ENCODE measurements at places on chromosomes 13 and 19. TPM values are rescaled to one million over a fixed set of nuclear protein-coding genes. Genes with fewer than 3 reads are reported as not detected.

- DNase-seq = peak; percentile 94
These were observed at the start of gene ERF for GRCh38 chr19:42254850-42255765. TSS of gene ERF (minus strand) at chr19:42255128. CDS start at chr19:42254999, 129 bp downstream.

ARL11 gene
- total RNA-seq = 1.4 TPM

DNA sequence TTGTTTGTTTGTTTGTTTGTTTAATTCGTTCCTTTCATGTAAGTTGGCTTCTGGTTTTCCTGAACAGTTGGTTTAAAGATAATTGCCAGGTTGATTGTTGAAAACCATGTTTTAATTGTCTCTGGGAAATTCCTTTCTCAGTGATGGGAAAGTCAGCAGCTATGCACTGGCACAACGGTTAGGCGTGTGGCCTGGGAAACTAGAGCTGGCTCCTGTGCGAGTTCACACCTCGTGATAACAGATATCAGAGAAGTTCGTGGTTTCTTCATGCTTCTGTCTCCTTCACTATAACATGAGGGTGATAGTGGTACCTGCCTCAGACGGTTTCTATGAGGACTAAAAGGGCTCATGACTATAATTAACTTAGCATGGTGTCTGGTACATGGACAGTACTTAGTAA, 153.5 kb downstream of the STK24 start:
- no peak for DNase-seq

- no peak for DNase-seq
These were observed 234.1 kb downstream of the FOXO1 start for GRCh38 chr13:40432018-40432978.

- no peak for DNase-seq
These were observed 34.7 kb upstream of the F7 start for GRCh38 chr13:113070855-113071254.

- DNase-seq = no peak
These were observed at the start of gene CFAP97D2 for GRCh38 chr13:114179087-114179658. TSS of gene CFAP97D2 (plus strand) at chr13:114179257. CDS start at chr13:114179331, 74 bp downstream.

GRCh38 chr13:40102360-40102727, 446.9 kb downstream of the COG6 start:
- no peak for DNase-seq

DNA sequence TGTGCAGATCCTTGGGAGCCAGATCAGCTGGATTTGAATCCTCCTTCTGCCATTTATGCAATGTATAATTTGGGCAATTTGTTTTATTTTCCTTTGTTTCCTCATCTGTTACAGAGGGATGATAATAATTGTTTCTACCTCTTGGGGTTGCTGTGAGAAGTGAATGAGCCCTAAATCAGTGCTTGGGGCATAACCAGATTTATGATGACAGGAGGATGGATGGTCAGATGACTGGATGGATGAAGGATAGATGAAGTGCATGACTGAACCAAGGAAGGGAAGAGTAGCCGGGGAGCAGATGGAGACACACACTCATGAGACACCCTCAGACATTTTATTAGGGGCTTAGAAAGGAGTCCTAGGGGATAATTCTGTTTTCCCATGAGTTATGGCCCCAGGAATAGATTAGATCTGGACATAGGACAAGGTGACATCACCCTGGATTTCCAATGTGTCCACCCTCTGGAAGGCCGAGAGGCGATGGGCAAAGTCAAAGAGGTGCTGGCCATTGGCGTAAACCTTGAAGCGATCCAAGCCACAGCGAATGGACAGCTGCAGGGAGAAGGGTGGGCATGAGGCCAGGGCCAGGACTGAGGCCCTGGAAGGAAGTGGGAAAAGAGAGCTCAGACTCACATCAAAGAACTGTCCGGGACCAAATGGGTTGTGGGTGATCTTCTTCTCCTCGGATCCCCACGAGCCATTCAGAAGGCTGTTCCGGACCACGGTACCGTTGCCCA, 11.2 kb downstream of the LGALS4 start:
- DNase-seq = no peak

CGB5 gene
- not detected for total RNA-seq

JAK3 gene
- 11.0 TPM for total RNA-seq

SIGLEC8 gene
- 4.2 TPM for total RNA-seq

GRCh38 chr13:75356421-75356820, 125.5 kb downstream of the TBC1D4 start:
- no peak for DNase-seq

GRCh38 chr13:93480553-93481106, 254.0 kb downstream of the GPC6 start:
- no peak for DNase-seq

PEAK3 gene
- total RNA-seq = 2.4 TPM

DNA sequence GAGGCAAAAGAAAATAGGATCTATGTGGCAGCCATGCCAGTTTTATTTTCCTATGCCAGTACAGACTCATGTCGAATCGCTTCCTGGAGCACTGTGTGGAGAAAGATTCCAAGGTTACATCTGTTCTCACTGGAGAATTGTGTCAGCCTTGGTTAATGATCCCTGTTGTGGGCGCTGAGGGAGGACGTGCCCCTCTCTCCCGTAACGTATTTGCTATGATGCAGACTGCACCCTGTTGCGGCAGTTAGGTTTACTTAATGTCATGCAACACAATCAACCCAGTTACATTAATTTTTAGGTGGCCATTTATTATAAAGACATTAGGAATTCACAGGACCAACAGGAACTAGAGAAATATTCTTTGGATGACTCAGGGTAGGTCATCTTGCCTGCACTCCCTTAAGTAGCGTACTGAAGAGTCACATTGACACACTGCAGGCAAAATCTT, 892.9 kb downstream of the EFNB2 start:
- DNase-seq = no peak

DNA sequence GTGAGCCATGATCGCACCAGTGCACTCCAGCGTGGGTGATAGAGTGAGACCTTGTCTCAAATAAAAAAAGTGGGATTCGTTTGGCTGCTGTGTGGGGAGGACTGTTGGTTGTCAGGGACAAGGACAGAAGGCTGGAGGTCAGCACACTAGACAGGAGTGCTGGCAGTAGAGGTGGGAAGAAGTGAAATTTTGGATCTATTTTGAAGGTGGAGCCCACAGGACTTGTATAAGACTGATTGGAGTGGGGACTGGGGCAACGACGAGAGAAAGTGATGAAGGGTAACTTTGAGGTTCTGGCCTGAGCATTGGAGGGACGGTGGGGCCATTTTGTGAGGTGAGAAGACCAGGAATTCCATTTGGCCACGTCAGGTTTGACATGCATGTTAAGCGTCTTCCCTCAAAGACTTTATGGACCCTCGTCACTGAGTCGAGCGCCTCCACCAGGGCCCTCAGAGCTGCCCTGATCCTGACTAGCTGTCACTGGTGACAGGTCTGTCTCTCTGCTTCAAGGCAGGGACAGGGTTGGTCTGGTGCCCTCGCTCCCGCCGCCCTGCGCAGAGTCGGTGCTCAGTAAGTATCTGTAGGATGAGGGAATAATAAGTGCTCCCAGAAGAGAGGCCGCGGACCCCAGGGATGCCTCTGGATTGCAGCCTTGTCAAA, 673 bp downstream of the CTU1 start:
- no peak for DNase-seq

- DNase-seq = no peak
These were observed 3.6 kb upstream of the LIN7B start for GRCh38 chr19:49110567-49110966.

DNA sequence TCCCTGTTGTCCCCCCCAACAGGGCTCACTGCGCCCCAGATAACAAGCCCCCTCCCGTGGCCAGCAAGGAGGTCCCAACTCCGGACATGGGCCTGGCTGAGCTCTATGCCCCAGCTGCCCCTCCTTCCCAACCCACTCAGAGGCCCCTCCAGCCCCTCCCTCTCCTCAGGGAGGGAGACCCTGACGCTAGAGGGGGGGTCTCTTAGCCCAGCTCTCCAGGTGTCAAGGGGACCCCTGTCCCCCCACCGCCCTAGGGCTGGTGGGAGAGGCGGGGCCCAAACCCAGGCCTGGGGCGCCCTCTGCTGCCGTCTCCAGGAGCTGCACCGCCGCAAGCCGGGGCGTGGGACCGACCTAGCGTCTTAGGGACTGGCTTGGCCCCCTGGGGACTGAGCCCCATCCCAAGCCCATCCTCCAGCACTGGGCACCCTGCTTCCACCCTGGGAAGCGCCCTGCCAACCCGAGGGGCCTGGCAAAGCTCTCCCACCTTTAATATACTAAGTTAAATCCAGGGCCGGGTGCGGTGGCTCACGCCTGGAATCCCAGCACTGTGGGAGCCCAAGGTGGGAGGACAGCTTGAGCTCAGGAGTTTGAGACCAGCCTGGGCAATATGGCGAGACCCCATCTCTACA, 1.4 kb downstream of the GRIN3B start:
- peak; percentile 70 for DNase-seq

NLRP11 gene
- not detected for total RNA-seq

CFAP97D2 gene
- 0.67 TPM for total RNA-seq

SHISA2 gene
- total RNA-seq = 7.3 TPM

- no peak for DNase-seq
These were observed 10.5 kb downstream of the NACC1 start for GRCh38 chr19:13128583-13128982.

DNA sequence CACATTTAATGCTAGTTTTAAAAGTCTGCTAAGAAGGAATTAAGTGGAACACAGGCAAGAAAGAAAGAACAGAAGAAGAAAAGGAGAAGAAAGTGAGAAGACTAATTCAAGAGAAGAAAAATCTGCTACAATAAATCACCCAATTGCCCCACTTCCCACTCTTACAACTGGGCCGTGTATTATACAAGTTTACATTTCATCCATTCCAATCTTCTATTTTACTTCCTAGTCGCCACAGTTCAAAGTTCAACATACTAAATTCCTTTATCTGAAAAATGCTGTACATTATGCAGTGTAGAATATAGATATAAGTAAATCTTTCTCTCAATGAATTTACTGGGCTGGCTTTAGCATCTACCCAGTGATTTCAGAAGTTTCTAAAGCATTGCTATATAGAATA, 328.2 kb downstream of the DIAPH3 start:
- DNase-seq = no peak

DHRS12 gene
- total RNA-seq = 16.4 TPM

DNA sequence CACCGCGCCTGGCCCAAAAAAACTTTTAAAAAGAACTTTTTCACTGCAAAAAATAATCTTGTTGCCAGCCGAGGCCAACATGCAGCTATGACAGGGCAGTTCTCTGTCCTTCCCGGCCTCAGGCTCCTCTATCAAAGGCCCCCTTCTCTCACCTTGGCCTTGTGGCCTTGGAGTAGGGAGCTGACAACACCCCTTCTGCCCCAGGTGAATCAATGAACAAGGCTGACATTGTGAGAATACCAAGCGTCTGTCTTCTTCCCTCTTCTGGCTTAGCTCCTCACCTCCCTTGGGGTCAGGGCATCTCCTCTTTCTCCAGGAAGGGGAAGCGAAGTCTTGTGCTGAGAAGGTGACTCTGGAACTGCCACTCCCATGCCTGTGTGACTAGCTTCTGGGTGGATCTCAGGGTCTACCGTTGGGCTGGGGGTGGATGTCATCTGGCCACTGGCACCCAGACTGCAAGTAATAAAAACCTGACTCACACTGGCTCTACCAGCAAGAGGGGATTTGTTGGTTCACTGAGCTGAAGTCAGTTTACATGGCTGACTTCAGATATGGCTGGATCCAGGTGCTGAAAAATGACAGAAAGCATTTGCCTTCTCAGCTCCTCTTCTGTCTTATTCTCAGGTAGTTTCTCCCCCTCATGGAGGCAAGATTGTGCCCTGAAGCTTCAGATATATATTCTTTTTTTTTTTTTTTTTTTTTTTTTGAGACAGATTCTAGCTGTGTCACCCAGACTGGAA, 6.3 kb downstream of the C19orf38 start:
- no peak for DNase-seq

SUGP2 gene
- total RNA-seq = 69.9 TPM

C5AR1 gene
- total RNA-seq = 54.3 TPM

RAB20 gene
- 46.7 TPM for total RNA-seq

DNA sequence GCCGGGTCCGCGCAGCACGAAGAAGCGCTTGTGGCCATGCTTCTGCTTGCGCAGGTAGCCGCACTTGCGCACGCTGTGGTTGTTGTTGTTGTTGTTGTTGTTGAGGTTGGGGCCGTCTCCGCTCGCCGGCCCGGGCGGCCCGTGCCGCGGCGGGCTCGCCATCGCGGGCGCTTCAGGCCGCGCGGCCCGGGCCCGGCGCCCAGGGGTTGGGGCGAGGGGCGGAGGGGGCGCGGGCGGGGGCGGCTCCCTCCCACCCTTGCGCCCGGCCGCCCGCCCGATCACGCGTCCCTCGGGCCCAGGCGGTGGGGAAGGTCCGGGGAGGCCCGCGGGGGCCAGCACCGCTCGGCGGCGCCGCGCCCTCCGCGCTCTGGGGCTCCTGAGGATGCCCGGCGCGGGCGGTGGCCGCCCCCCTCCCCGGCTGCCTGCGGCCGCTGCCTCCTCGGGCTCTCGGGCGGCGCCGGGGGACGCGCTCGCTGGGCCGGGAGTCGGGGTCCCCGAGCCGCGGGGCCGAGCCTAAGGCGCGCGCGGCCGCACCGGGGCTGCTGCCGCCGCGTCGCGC, 412 bp downstream of the IRS2 start:
- DNase-seq = no peak

- no peak for DNase-seq
These were observed 29.7 kb downstream of the NKPD1 start for GRCh38 chr19:45130888-45131615.

SPRED3 gene
- 0.63 TPM for total RNA-seq

ZNF580 gene
- 84.1 TPM for total RNA-seq

GRCh38 chr13:93230261-93230855, 3.8 kb downstream of the GPC6 start:
- no peak for DNase-seq

GRCh38 chr19:12788682-12789097, 2.6 kb upstream of the JUNB start:
- DNase-seq = peak; percentile 91

- DNase-seq = no peak
These were observed 5.7 kb upstream of the SIX5 start for GRCh38 chr19:45774765-45775164.

DNA sequence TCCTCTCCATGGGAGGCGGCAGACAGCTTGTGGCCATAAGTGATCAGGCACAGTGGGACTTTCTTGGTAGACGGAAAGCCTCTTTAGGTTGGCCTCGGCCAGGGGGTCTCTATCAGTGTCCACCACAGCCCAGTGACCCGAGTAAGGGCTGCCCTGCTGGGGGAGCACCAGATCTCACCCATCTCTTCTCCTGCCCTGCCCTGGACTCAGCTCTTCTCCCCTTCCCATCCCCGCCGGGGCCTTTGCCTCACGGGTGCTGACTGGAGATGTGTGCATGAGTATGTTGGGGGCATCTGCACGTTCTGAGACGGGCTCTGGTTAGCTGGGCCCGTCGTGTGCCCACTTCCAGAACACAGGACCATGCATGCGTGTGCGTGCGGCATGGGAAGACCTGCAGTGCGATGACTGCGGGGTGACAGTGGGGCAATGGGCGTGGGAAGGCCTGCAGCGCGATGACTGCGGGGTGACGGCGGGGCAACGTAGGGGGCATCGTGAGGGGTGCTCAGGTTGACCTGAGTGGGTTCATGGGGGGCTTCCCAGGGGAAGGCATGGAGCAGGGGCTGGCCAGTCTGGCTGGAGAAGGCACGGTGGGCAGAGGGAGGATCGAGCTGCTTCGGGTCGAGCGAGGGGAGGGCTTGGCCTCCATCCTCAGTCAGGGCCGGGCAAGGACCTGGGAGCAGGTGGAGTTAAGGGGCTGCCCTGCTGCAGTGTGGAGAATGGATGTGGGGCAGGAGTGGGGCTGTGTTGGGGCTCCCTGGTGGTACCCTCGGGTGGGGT, 15.9 kb downstream of the EPN1 start:
- no peak for DNase-seq

FFAR3 gene
- not detected for total RNA-seq

WASF3 gene
- 12.6 TPM for total RNA-seq

RGL3 gene
- total RNA-seq = 47.2 TPM
